NCI-H1092 (cell line): ENCODE measurements at places on chromosomes 16 and 17.

GRCh38 chr17:2551493-2551892, 39.8 kb upstream of the METTL16 start:
- DNase-seq, result no peak

DNA sequence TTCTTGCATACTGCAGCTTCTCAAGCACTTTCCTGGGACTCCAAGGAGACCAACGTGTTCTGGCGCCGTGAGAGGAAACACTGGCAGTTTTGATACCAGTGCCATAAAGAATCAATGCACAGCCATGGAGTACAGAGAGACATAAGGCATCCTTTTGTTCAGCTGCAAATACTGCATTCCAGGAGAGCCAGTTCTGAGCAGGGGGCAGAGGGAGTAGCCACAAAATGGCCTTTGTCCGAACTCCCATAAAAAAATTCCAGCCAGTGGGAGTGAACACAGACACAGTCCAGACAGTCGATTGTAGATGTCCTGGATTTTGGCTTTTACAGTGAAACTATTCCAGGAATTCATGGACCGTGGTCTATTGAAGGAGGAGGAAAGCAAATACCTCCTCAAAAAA, 36.2 kb upstream of the TEKT3 start:
- DNase-seq, result no peak

- DNase-seq, result no peak
These were observed 111.9 kb downstream of the CNTNAP4 start for GRCh38 chr16:76389126-76389525.

DNA sequence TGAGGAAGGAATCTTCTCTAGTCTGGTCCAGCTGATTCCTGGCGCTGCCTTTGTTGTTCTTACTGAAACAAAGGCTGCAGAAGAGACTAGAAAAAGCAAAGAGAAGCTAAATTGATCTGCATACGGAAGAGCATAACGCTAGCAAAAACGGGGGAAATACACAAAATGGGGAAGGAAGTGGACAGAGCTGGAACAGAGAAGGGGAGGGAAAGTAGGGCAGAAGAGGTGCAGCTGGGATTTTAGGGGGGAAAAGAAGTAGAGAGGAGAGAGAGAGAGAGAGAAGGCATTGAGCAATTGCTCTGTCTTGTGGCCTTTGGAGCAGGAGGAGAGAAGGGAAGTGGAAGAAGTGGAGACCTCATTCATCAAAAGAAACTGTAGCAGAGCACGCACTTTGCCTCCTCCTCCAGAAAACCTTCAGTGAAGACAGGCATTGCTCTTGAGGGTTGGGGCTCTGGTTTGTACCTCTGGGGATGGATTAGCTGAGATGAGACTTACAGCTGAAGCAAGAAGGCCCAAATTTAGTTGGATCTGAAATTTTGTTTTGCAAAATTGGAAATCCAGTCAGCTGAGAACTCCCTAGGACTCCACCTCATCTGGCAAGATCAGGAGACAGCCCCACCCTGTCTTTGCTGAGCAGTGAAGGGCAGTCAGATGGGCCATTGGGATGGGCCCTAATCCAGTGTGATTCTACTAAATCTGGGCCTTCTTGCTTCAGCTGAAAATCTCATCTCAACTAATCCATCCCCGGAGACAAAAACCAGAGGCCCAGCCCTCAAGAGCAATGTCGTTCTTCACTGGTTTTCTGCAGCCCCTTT, 55.8 kb downstream of the CDRT4 start:
- DNase-seq, result no peak

- DNase-seq, result no peak
These were observed 15.3 kb downstream of the SGF29 start for GRCh38 chr16:28569021-28569420.

- no peak for DNase-seq
These were observed 72.8 kb downstream of the AMFR start for GRCh38 chr16:56352351-56353053.

DNA sequence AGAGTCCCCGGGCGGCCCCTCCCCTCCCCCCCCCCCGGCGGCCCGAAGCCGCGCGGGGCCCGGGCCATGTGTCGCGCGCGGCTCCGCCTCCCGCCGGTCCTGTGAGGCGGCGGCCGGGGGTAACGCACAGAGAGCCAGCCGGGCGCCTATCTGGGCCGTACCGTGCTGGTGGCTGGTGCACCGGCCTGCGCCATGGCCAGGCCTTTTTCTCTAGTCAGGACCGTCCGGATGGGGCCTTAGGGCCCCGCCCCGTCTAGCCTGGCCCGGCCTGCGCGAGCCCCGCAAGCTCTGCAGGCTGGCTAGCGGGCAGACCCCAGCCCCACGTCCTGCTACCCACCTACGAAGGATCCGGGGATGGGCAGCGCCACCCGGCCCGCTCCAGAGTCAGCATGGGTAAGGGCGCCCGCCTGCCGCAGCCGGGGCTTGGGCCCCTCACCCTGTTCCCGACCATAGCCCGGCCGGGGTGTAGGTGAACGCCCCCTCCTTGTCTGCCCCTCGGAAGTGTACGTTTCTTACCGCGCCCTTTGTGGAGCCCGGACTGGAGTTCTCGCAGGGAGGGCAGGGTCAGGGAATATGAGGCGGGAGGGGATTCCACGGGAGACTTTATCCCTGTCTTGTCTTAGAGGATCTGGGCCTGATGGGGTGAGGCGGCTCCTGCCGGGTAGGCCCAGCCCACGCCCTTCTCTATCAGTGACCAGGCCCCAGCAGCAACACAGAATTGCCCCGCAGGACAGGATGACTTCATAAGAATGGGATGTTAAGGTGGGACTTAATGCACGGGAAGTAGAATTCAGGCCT, at the start of gene CENPT:
CENPT (minus strand) TSS at position 630 of the 798 bp plus-strand sequence. CDS start 13,834 bp downstream, outside the sequence.
- DNase-seq, result no peak

DNA sequence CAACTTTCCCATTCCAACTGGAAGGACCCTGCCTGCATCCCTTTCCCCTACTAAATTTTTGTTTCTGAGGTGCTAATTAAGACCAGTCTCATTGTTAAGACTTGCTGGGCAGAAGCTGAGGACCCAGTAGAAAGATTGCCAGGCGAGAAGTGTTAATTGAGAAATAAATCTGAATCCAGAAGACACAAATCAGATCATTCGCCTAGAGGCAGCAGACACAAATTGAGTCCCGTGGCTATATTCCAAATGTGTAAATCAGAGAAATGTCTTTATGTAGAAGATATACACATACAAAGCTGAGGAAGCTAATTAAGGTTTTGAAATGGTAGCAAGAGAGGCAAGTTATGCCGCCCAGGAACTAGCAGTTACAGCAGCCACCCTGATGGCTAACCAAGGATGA, 29.6 kb downstream of the CALCOCO2 start:
- no peak for DNase-seq

- no peak for DNase-seq
These were observed 4.0 kb downstream of the HAGHL start for GRCh38 chr16:730666-731509.

DNA sequence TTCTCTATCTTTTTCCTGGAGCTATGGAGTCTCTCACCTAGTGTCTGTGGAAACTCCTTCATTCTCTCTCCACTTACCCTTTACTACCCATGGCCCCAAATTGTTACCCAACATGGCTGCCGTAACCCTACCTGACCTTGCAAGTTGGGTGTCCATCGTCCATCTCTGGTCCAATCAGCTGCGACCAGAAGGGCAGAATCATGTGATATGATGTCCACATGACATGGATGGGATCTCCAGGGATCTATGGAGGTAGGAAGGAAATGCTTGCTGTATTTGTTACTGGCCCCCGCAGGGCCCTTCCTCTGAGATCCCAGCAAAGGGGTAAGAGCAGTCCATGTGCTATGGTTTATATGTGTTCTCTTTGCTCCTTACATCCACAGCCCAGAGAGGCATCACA, 8.0 kb upstream of the DRC7 start:
- no peak for DNase-seq

- DNase-seq, result peak; percentile 39
These were observed 197.7 kb upstream of the CIBAR2 start for GRCh38 chr16:85309656-85310587.

DNA sequence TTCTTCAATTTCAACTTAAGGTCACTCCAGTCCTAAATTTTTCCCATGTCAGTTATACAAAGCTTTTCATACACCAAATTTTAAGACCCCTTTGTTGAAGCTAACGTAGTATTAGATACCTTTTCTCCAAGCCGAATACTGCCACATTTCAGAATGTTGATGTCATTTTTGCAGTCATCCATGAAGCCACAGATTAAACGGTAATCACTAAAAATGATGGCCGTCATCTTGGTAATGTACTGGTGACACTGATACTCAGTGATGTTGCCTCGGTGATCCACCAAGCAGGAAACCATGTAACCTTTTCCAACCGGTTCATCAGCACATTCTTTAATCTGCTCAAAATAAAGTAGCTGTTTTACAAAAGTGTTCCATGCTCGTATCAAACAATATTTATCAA, 82.1 kb upstream of the CLEC18B start:
- DNase-seq, result no peak

GRCh38 chr16:12519986-12520385, 283.7 kb downstream of the CPPED1 start:
- DNase-seq, result no peak

GRCh38 chr16:52376676-52377280, 170.2 kb downstream of the TOX3 start:
- DNase-seq, result no peak

- no peak for DNase-seq
These were observed 3.8 kb upstream of the NEUROD2 start for GRCh38 chr17:39611401-39612112.

GRCh38 chr16:58384437-58385055, 7.7 kb upstream of the GINS3 start:
- no peak for DNase-seq

- DNase-seq, result no peak
These were observed 7.8 kb downstream of the ITGA3 start for GRCh38 chr17:50063561-50064252.

- no peak for DNase-seq
These were observed 30.5 kb downstream of the ITGAE start for GRCh38 chr17:3770466-3770865.

GRCh38 chr16:54846766-54847165, 83.9 kb upstream of the IRX5 start:
- no peak for DNase-seq

DNA sequence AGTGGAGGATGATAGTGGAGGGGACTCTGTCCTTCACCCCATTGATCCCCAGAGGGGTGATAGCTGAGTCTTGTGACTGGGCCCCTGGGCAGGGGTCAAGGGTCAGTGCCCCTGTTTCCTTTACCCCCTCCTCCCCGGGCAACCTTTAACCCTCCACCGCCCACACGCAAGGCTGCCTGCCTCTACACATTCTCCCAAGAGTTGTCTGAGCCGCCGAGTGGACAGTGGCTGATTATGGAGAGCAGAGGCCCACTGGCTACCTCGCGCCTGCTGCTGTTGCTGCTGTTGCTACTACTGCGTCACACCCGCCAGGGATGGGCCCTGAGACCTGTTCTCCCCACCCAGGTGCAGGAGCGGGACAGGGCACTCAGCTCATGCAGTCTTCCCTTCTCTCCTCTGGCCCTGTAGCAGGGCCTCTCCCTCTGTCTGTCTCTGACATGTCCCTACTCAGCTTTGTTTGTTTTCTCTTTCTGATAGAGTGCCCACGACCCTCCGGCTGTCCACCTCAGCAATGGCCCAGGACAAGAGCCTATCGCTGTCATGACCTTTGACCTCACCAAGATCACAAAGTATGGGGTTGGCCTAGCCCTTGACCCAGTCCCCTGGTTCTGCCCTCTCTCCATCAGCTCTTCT, at the start of gene SHBG:
SHBG (plus strand) TSS at position 197 of the 633 bp plus-strand sequence; CDS start at position 235, 38 bp downstream.
- DNase-seq, result no peak

DNA sequence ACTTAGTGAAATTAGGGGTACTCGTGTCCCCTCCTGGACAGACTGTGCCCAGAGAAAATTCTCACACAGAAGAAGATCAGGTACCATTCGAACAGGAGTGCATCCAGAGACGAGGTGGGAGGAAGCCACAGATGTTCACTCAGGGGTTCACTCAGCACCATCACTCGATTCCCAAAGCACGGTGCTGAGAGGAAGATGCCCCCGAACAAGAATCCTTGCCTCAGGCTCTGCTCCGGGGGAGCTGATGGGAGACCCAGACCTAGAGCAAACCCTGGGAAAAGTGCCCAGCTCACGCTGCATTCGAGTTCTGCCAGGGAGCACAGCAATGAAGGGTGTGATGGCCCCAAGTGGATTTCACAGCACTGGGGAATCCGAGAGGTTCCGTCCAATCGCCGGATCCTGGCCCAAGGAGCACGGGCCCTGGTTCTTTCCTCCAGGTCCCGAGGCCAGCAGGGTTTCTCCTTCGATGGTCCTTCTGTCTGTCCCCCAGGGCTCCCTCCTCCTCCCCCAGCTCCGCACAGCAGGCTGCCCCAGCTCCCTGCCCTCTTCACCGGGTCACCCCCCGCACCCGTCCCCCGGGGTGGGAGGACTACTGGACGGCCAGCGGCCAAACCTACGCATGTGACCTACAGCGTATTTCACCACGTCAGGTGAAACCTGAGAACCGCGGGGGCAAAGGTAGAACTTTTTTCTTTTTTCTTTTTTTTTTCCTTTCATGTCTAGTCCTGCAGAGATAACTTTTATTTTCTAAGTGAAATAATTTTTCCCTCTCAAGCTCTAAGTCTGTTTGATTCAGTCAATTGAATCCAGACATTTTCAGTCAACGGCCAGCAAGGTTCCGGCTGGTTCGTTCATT, 10.2 kb upstream of the UBE2I start:
- DNase-seq, result no peak

DNA sequence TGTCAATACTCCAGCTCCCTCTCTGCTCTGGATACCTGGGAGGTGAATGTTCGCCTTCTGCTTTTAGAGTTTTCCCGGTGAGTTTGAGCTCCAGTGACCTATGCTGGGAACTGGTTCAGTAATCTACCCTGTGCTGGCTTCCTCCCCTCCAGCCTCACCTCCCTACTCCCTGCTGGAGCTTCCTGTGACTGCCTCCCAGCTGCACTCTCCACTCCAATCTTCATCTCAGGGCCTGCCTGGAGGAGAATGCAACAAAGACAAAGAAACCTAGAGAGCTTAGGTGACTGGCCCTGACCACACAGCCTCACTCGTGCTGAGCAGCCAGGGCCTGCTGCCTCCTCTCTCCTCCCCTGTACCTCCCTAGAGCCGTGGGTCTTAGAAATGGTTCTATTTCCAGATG, 101.6 kb upstream of the FOXF1 start:
- DNase-seq, result no peak

DNA sequence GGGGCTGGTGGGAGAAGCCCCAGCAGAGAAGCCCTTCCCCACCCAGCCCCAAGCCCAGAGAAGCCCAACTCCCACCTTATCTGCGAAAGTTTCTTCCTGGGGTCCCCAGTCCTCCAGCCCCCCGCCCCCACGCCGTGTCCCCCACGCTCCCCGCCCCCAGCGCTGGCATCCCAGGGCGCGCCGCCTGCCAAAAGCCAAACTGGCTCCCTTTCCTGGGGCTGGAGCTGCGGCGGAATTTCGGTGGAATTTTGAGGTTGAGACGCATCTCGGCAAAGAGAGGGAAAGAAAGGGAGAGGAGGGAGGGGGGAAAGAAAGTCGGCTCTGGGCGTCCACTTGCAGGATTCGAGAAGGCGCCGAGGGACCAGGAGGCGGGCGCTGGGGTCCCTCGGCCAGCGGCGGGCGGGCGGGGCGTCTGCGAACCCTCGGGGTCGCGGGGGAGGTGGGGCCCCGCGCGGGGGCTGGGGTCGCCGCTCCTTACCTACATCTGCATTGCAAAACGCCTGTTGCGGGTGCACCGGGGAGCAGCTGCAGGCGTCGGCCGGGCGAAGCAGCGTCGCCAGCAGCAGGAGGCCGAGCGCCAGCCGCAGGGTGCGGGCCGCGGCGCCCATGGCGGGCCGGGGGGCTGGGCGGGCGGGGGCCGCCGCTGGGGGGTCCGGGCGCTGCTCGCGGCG, 571 bp downstream of the TIMP2 start:
- no peak for DNase-seq
